ENCODE measurements at places on chromosomes 2 and 18. TPM values are rescaled to one million over a fixed set of nuclear protein-coding genes. Genes with fewer than 3 reads are reported as not detected.
A peak's percentile ranks its signal among the peaks of the same experiment; 100 is the strongest.

Gene CHRND
- total RNA-seq = not detected

Gene TUBB8B
- total RNA-seq = not detected

Gene GALNT1
- 255 TPM for total RNA-seq

Gene FAM228A
- total RNA-seq = 0.31 TPM

Gene M1AP
- total RNA-seq = not detected

Gene TBR1
- total RNA-seq = not detected

GRCh38 chr2:205401511-205401910 is 280.8 kb upstream of the NRP2 start:
- H3K36me3 ChIP-seq = no peaks in the 10 kb centered on the region
- peaks cover 20% of the 10 kb centered on the region for H3K4me1 ChIP-seq
- H3K27ac ChIP-seq = no peak overlapping the region
- DNase-seq = no peak
- no peaks in the 10 kb centered on the region for H3K27me3 ChIP-seq

DNA sequence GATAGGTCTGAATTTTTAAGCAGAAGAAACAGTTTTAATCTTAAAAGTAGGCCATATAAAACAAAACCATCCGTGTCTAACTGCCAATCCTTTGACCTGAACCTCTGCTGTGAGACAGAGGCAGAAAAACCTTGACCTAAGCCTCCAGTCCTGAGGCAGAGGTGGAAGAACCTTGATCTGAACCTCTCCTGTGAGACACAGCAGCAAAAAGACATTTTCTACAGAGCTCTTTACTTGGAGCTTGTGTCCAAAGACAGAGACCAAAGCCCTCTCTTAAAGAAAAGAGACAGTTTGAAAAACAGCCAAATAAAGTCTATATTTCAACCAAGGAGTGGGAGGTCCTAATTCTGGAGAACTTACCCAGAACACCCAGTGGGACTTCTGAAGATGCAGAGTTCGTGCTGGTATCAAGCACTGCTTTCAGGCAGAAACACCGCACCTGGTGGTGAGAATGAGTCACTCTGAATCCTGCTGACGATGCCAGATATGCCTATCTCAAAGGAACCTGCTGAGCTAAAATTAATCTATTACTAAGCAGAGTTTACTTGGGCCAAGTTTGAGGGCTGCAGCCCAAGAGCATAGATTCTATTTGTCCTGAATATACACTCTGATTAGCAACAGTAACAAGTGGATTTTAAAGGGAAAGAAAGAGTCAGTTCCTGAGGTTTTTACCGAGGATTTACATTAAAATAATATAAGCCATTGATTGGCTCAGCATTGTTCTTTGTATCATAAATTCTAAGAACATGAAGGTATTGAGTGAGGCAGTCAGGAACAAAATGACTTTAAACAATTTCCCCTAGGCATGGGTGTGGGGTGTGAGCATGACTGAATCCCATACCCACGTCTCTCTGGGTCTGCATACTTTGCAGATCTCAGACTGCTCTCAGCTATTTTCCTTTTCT is 806.4 kb downstream of the TRIB2 start:
- peak overlapping the region; percentile 57 for H3K27ac ChIP-seq
- DNase-seq = no peak
- H3K4me1 ChIP-seq = peaks cover 21% of the 10 kb centered on the region
- H3K27me3 ChIP-seq = no peaks in the 10 kb centered on the region
- peak overlapping the region; percentile 21 for H3K4me3 ChIP-seq

DNA sequence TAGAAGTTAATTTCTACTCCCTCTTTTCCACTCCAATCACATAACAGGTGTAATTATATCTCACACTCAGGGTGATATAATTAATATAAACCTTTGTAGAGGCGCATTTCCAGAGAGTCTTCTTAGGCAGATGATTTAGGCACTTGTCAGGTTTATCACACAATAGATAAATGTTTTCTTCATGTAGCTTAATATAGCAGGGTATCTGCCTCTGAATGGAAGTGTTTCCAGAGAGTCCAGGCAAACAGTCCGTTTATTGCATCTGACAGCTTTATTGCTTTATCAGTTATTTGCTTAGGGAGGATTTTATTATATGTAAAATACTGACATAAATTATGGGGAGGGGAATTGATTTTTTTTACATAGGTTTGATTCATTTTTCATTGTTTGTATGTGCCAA is 766.3 kb downstream of the SLC4A3 start:
- H3K27ac ChIP-seq = no peak overlapping the region
- no peaks in the 10 kb centered on the region for H3K36me3 ChIP-seq
- no peak overlapping the region for H3K4me3 ChIP-seq
- peaks cover 17% of the 10 kb centered on the region for H3K4me1 ChIP-seq

DNA sequence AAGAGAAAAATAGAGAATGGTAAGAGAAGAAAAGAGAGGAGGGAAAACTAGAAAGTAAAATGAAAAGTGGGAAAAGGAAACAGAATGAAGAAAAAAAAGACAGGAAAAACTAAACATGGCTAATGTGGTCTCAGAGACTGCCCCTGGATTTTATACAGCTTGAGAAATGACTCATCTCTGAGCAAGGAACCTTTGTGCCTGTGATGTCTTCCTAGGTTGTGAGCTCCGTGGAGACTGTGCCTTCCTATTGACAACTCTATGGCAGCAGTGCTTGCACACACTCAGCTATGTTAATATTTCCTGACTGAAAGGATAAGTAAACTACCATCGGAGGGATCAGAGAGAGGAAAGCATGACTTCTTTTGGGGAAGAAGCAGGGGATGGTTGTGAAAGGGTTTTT is 203.8 kb downstream of the RDH14 start:
- no peaks in the 10 kb centered on the region for H3K4me1 ChIP-seq
- peaks cover 2% of the 10 kb centered on the region for H3K27me3 ChIP-seq
- H3K36me3 ChIP-seq = no peaks in the 10 kb centered on the region
- no peak for DNase-seq
- no peak overlapping the region for H3K4me3 ChIP-seq
- no peak overlapping the region for H3K27ac ChIP-seq

- H3K27me3 ChIP-seq = peaks cover 36% of the 10 kb centered on the region
- no peaks in the 10 kb centered on the region for H3K4me1 ChIP-seq
- DNase-seq = peak; percentile 62
Measured at GRCh38 chr2:108919571-108920373, 69.2 kb downstream of the EDAR start.

- no peaks in the 10 kb centered on the region for H3K27me3 ChIP-seq
- H3K4me3 ChIP-seq = peak overlapping the region; percentile 8
- peaks cover 28% of the 10 kb centered on the region for H3K4me1 ChIP-seq
- H3K36me3 ChIP-seq = no peaks in the 10 kb centered on the region
- H3K27ac ChIP-seq = peak overlapping the region; percentile 92
Measured at GRCh38 chr2:148614322-148615049, 30.1 kb upstream of the EPC2 start.

DNA sequence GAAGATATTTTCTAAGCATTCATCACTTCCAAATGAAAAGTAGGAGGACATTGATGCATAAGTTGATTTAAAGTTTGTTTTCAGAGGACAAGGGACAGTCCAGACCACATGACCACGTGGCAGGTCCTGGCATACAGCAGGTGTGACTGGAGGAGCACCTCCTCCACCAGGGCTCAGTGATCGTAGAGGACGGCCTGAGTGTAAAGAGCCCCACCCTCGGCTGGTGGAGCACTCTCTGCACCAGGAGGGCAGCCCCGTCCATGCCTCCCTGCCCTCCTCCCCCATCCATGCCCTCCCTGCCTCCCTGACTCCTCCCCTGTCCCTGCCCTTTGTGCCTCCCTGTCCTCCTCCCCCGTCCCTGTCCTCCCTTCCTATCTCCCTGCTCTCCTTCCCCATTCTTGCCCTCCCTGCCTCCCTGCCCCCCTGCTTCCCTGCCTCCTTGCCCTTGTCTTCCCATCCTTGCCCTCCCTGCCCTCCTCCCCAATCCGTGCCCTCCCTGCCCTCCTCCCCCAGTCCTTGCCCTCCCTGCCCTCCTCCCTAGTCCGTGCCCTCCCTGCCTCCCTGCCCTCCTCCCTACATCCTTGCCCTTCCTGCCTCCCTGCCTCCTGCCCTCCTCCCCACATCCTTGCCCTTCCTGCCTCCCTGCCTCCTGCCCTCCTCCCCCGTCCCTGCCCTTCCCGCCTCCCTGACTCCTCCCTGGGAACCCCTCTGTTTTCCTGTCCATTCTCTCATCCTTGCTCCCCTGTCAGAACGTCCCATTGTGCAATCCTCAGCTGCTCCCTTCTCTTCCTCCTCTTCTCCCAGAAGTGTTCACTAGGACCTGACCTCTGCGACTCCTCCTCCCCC is 47.9 kb downstream of the ANKMY1 start:
- H3K4me3 ChIP-seq = no peak overlapping the region
- H3K27ac ChIP-seq = no peak overlapping the region
- no peaks in the 10 kb centered on the region for H3K27me3 ChIP-seq
- H3K36me3 ChIP-seq = peaks cover 16% of the 10 kb centered on the region

- no peaks in the 10 kb centered on the region for H3K27me3 ChIP-seq
- H3K4me3 ChIP-seq = no peak overlapping the region
- peaks cover 42% of the 10 kb centered on the region for H3K4me1 ChIP-seq
- H3K27ac ChIP-seq = peak overlapping the region; percentile 89
- DNase-seq = no peak
Measured at GRCh38 chr2:152369176-152369860, 34.3 kb downstream of the FMNL2 start.

- H3K27me3 ChIP-seq = no peaks in the 10 kb centered on the region
- DNase-seq = no peak
- H3K4me1 ChIP-seq = peaks cover 27% of the 10 kb centered on the region
- H3K4me3 ChIP-seq = no peak overlapping the region
Measured at GRCh38 chr2:197293252-197294007, 17.1 kb downstream of the ANKRD44 start.

DNA sequence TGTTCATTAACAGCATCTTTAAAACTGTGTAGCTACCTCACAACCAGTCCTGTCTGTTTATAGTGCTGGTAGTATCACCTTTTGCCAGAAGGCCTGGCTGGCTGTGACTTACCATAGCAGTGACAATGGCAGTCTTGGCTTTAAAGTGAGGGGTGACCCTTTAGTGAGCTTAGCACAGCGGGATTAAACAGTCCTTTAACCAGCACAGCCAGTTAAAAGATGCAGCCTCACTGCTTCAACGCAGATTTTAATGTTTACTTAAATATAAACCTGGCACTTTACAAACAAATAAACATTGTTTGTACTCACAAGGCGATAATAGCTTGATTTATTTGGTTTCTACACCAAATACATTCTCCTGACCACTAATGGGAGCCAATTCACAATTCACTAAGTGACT is 7.0 kb downstream of the RRM2 start:
- no peak overlapping the region for H3K4me3 ChIP-seq
- no peaks in the 10 kb centered on the region for H3K27me3 ChIP-seq
- no peak overlapping the region for H3K27ac ChIP-seq
- H3K4me1 ChIP-seq = peaks cover 11% of the 10 kb centered on the region
- no peak for DNase-seq

- H3K4me3 ChIP-seq = peak within 1 kb of the TSS; percentile 67
- H3K36me3 ChIP-seq = peaks cover 2% of the 10 kb centered on the region
- DNase-seq = peak; percentile 93
- no peaks in the 10 kb centered on the region for H3K27me3 ChIP-seq
- H3K4me1 ChIP-seq = peaks cover 4% of the 10 kb centered on the region
- H3K27ac ChIP-seq = peak within 1 kb of the TSS; percentile 70
Measured at GRCh38 chr2:26401739-26402541, at the start of gene DRC1. DRC1 (plus strand) TSS chr2:26401920; CDS start chr2:26401990, 70 bp downstream.

GRCh38 chr2:41903474-41904135 is 144.2 kb upstream of the PKDCC start:
- H3K4me1 ChIP-seq = peaks cover 95% of the 10 kb centered on the region
- H3K27me3 ChIP-seq = no peaks in the 10 kb centered on the region
- no peaks in the 10 kb centered on the region for H3K36me3 ChIP-seq
- peak overlapping the region; percentile 90 for H3K27ac ChIP-seq
- no peak for DNase-seq
- H3K4me3 ChIP-seq = no peak overlapping the region

DNA sequence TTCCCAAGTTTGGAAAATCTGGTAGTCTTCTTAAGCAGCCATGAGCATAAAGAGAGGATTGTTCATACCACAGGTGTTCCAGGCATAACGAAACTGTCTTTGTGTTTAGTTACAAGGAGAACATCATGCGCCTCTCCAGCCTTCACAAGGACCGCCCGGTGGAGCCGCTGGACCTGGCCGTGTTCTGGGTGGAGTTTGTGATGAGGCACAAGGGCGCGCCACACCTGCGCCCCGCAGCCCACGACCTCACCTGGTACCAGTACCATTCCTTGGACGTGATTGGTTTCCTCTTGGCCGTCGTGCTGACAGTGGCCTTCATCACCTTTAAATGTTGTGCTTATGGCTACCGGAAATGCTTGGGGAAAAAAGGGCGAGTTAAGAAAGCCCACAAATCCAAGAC is 6.0 kb upstream of the MROH2A start:
- H3K27me3 ChIP-seq = peaks cover 19% of the 10 kb centered on the region
- no peak overlapping the region for H3K27ac ChIP-seq
- H3K36me3 ChIP-seq = peaks cover 1% of the 10 kb centered on the region
- DNase-seq = no peak
- H3K4me1 ChIP-seq = no peaks in the 10 kb centered on the region
- no peak overlapping the region for H3K4me3 ChIP-seq

GRCh38 chr18:59050661-59051057 is 89.0 kb upstream of the SEC11C start:
- peaks cover 56% of the 10 kb centered on the region for H3K4me1 ChIP-seq
- H3K4me3 ChIP-seq = no peak overlapping the region
- DNase-seq = no peak
- no peaks in the 10 kb centered on the region for H3K36me3 ChIP-seq

- H3K27me3 ChIP-seq = no peaks in the 10 kb centered on the region
- peaks cover 1% of the 10 kb centered on the region for H3K36me3 ChIP-seq
- H3K4me3 ChIP-seq = no peak overlapping the region
- no peak for DNase-seq
- H3K27ac ChIP-seq = no peak overlapping the region
- peaks cover 38% of the 10 kb centered on the region for H3K4me1 ChIP-seq
Measured at GRCh38 chr2:197710424-197711042, 5.4 kb downstream of the MARS2 start.

GRCh38 chr18:13625355-13625754 is 101.0 kb downstream of the FAM210A start:
- H3K27ac ChIP-seq = no peak overlapping the region
- peaks cover 14% of the 10 kb centered on the region for H3K4me1 ChIP-seq
- no peaks in the 10 kb centered on the region for H3K27me3 ChIP-seq

DNA sequence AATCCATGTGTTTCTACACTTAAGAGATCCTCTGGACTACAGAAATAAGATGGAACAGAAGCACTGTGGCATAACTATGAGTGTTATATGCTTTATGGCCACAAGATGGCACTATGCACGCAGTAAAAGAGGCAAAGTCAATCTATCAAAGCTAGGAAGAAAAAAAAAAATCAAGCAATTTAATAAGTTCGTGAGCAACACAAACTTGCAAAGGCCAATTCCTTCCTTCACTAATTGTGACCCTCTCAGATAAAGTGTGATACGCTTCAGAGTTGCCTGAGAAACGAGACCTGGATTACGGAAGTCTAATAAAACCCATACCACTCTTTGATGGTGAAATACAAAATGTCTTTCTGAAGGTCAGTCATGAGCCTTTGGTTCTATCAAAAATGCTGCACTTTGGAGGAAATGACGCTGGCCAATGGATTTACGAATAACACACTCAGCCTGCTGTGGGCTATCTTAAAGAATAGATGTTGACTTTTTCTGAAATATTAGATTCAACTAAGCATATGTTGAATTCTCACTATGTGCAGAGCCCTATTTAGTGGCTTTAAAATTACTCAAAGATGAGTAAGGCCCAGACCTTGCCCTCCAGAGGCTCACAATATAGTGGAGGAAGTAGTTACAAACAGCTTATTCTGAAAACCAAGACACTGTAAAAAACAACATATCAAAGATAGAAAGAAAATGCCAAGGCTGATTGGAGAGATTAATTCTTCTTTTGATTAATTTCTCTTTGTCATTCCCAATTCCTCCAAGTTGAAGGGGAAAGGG is 35.5 kb upstream of the TTR start:
- no peak for DNase-seq
- H3K27me3 ChIP-seq = peaks cover 6% of the 10 kb centered on the region
- peaks cover 6% of the 10 kb centered on the region for H3K4me1 ChIP-seq

Measured in chondrocyte (in vitro differentiated cells).